ENCODE measurements at places on chromosomes 4 and X.

DNA sequence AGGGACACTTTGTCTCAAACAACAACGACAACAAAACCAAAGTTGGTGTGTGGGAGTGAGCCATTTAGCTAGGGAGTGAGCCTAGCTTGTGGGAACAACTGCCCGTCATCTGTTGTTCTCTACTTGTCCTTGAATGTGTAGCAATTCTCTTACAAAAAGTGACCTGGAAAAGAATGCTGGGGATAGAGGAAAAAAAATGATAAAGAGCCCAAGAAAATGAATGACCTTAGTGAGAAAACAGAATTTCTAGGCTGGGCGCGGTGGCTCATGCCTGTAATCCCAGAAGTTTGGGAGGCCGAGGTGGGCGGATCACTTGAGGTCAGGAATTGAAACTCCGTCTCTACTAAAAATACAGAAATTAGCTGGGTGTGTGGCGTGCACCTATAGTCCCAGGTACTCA is 19.6 kb downstream of the SEPTIN6 start:
- no peak for DNase-seq

DNA sequence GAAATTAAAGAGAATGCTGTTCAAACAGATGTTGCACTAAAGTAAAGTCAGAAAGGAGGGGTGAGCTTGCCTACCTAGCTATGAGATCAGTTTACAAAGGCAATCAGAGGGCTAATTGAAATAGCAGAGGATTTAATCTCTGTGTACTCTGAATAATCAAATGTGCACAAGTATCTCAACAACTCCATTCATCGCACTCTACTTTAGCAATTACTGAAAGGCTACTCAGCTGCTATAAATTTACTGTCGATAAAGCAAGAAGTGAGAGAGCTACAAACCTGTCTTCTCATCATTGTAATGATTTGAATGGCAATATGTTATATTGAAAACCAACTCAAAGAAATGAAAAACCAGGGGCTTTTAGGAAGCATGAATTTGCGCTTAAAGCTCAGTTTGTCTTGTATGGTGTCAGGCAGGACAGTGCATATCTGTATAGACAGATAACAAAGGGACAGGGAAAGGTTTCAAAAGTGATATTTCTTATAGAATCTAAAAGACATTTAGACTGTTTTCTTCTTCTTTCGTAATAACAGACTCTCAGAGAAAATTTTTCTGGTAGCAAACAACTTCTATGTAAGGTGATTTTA is 34.8 kb downstream of the GC start:
- DNase-seq = no peak

DNA sequence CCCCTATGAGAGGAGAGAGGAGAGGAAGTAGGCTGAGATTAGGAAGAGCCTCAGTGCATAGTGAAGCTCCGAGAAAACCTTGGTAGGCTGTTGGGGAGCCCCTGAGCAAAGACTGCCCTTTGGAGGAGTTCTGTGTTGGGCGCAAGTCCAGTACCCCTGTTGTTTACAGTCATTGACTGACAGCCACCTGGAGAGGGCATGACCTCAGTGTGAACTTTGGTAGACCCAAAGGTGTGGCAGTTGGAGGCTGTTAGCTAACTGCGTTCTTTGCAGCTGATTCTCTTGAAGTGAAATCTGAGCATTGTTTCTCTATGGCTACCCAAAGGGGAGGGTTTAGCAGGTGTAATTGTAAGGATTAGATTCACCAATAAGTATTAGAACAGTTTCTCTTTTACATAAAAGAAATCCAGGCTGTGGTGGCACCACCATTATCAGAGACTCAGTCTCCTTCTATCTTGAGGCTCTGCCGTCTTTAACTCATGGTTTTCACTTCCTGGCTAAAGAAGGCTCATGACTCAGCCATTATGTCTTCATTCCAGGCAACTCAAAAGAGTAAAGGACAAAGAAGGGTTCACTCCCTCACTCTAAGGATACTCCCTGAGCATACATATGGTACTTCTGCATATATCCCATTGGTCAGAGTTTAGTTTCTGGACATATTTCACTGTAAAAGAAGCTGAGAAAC is 33.4 kb downstream of the ANXA3 start:
- no peak for DNase-seq

DNA sequence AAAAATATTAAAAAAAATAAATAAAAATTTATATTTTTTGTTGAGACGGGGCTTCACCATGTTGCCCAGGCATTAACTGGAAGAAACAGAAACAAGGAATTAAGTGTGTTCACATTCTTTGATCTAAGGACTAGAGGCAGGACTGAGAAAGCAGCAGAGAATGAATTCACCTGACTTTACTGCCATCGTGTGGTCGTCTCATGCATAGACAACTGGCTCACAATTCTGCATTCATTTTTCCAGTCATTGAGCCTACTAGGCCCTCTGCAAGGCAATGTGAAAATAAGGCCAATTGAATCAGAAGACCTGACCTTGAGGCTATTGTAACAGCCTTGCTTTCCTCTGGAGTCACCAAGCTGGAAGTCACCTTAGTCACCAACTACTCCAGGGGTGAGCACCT is 37.4 kb downstream of the LHFPL1 start:
- DNase-seq = peak; percentile 42

GRCh38 chrX:47233333-47234113 is 714 bp downstream of the USP11 start:
- DNase-seq = peak; percentile 93

- no peak for DNase-seq
These were observed 566.3 kb downstream of the IL15 start for GRCh38 chr4:142202404-142203332.

GRCh38 chr4:186927624-186928023 is 204.0 kb upstream of the FAT1 start:
- no peak for DNase-seq

GRCh38 chr4:147899512-147899911 is 167.6 kb downstream of the ARHGAP10 start:
- DNase-seq = no peak

- DNase-seq = no peak
These were observed 722.5 kb upstream of the PRKX start for GRCh38 chrX:4435905-4436304.

GRCh38 chrX:136694431-136695087 is 46.6 kb downstream of the CD40LG start:
- DNase-seq = peak; percentile 21

DNA sequence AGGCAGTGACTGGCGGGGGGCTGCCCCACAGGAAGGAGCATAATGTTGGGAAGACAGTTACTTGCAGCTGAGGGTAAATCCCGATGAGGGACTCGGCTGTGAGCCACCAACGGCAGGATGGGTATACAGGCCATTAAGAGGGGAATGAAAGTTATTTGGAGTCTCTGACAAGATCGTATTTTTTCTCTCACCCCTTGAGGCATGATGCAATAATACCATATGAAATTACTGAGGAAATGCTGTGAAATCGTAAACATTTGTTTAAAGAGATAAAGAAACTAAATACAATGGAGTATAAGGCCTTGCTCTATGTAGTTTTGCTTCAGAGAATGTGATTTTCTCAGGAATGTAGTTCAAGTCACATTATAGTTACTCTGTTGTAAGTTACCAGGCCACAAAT is 12.7 kb downstream of the IL1RAPL1 start:
- no peak for DNase-seq

Measured in GM04504 (cell line).